ENCODE measurements at places on chromosomes 12 and 14.

GRCh38 chr14:51726166-51726899, 74.6 kb downstream of the FRMD6 start:
- no peak for DNase-seq

DNA sequence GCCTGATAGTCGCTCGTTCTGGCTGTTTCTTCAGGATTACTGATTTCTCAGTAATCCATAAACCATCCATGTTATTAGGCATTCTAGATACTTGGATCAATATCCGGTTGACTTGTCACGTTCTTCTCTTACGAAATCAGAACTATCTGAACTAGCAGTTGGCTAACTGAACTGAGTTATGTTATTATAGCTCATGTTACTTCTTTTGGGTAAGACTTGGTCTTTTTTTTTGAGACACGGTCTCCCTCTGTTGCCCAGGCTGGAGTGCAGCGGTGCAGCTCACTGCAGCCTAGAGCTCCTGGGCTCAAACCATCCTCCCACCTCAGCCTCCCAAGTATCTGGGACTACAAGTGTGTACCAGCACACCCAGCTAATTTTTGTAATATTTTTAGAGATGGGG, 178.6 kb downstream of the PRKCH start:
- DNase-seq: no peak

- DNase-seq: no peak
These were observed 13.5 kb downstream of the SLC11A2 start for GRCh38 chr12:51012570-51013236.

GRCh38 chr12:115840159-115840558, 437.3 kb downstream of the MED13L start:
- no peak for DNase-seq

GRCh38 chr12:122467983-122468382, 32.7 kb downstream of the ZCCHC8 start:
- DNase-seq: no peak

DNA sequence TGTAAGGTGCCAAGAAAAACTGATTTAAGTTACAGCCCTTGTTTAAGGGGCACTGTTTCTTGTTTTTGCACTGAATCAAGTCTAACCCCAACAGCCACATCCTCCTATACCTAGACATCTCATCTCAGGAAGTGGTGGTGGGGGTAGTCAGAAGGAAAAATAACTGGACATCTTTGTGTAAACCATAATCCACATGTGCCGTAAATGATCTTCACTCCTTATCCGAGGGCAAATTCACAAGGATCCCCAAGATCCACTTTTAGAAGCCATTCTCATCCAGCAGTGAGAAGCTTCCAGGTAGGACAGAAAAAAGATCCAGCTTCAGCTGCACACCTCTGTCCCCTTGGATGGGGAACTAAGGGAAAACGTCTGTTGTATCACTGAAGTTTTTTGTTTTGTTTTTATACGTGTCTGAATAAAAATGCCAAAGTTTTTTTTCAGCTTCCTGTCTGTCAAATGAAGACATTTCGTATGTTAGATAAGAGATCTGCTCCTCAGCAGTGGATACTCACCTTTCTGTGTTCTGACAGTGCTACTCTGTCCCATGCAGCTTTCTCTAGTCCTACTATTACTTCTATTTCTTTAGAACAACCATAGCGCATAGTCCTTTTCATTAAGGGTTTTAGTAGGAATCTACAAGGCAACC, 1.2 kb upstream of the PA2G4 start:
- no peak for DNase-seq

- no peak for DNase-seq
These were observed 307.3 kb upstream of the DIO3 start for GRCh38 chr14:101253948-101254347.

DNA sequence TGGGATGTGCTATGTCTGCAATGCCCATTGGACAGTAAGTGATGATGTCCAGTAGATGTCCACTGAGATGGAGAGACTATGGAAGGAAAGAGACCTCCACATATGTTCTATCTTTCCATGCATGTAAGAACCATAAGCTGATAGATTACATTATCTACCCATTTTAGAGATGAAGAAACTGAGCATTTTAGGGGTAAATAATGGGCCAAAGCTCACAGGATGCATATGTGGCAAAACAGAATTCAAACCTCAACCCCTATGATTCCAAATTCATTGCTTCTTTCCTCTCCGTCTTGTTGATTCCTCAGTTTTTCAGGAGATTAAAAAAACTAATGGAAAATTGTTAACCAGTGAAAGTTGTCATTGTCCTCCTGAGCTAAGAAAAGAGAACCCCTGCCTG, 200.7 kb upstream of the PWP1 start:
- DNase-seq: no peak

- DNase-seq: no peak
These were observed 63.0 kb downstream of the GNS start for GRCh38 chr12:64696080-64696741.

DNA sequence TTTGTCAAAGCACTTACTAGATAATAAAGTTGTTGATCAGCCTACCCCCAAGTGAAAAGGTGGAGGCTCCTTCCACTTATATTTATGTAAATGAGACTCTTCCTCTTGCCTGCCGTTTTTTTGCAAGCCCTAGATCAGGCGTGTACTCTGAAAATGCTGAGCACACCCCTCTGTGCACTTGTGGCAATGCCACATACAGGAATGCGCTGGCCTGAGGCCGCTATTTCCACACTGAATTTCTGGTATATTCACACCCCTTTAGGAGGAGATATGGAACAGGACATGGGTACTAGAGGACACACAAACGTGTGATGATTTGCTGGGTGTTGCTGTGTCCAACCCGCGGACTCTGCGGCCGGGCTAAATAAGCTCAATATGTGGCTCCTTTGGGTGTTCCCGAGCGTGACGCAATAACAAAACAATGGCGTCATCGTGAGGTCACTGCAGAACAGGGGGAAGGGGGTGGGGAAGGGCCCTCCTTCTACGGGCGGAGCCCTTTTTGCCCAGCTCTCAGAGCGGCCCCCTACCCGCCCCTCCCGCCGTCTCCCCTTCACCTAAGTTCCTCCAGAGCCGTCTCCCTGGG, 554 bp upstream of the TSPAN31 start:
- DNase-seq: no peak

DNA sequence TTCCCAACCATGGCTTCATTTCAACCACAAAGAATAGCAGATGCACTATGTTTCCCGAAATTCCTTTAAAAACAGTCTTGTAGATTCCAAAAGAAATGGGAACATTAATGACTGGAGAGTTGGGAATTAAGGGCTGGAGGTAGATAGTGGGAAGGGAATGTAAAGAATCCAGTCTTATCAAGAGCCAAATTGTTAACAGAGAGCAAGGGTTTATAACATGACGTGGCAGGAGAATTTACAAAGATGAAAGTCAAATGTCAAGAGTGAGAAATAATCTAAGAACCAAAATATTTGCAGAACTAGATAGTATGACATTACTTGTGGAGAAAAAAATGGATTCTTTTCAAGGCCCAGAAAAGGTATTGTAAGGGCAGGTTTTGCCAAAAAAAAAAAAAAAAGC, 200.9 kb downstream of the GRIN2B start:
- no peak for DNase-seq

DNA sequence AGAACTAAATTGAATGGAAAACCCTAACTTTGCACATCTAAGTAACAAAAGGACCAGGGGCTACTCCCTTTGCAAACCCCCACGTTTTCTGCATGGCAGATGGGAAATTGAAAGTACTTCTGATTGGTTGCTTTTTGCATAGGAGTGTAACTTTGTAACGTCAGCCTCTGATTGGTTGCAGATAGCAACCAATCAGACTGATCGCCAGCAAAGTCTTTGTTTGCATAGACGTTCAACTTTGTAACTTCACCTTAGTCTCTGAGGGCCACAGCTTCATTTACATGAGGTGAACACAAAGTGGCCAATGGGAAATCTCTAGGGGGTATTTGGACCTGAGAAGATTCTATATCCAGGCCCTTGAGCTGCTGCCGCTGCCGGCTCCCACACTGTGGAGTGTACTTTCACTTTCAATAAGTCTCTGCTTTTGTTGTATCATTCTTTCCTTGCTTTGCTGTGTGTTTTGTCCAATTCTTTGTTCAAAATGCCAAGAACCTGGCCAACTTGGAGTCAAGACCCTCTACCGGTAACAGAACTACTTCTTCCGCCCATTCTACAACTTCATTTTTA, 102.5 kb upstream of the PRICKLE1 start:
- no peak for DNase-seq

GRCh38 chr12:88810806-88811205, 230.5 kb upstream of the KITLG start:
- no peak for DNase-seq
